ENCODE measurements at places on chromosomes 7 and 10.

DNA sequence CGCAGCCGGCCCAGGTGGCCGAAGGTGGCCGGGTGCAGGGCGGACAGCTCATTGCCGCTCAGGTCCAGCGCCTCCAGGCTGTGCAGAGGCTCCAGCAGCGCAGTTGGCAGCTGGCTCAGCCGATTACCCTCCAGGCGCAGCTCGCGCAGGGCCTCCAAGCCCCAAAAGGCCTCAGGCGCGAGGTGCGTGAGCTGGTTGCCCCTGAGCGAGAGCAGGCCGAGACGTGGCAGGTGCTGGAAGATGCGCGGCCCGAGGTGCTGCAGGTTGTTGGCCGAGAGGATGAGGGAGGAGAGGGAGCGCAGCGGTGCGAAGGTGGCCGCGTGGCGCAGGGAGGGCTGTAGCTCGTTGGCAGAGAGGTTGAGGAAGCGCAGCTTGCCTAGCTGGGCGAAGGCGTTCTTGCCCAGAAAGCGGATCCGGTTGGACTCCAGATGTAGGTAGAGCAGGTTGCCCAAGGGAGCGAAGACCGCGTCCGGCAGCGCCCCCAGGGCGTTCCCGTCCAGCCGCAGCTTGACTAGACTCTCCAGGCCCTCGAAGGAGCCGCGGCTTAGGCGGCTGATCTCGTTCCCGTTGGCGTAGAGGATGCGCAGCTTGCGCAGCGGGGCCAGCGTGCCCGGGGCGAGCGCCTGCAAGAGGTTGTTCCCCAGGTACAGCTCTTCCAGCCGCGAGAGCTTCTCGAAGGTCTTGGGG is 923 bp downstream of the TRIL start:
- peak; percentile 79 for DNase-seq

GRCh38 chr7:77330169-77330882 is 85.8 kb downstream of the GSAP start:
- DNase-seq: no peak

- DNase-seq: no peak
Measured at GRCh38 chr7:46660402-46660980, 739.4 kb upstream of the IGFBP3 start.

- peak; percentile 63 for DNase-seq
Measured at GRCh38 chr10:12974078-12974477, 27.4 kb downstream of the CCDC3 start.

DNA sequence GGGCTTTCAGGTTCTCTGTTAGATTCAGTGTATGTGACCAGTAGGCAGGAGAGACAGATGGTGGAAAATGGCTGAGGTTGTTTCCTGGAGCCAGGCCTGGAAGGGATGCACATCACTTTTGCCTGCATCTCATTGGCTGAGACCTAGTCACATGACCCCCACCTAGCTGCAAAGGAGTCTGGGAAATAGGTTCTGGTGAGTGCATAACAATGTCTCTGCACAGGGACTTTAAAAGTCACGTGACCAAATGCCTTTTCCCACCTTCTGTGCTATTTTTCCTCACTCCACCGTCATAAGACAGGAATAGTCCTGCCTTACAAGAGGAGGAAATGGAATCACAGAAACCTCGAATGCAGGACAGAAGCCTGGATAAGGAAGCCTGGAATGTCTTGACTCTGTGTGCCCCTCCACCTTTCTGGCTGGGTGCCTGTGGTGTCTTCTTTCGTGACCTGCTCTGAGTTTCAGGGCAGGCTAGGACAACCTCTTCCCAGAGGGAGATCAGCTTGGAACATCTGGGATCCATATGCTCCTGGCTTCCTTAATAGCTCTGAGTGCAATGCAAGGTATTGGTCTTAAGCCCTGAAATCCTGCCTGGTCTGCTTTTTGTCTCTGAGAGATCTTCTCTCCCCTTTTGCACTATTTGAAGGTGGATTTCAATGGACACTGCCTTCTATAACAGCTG is 139.9 kb upstream of the ZNF438 start:
- no peak for DNase-seq

DNA sequence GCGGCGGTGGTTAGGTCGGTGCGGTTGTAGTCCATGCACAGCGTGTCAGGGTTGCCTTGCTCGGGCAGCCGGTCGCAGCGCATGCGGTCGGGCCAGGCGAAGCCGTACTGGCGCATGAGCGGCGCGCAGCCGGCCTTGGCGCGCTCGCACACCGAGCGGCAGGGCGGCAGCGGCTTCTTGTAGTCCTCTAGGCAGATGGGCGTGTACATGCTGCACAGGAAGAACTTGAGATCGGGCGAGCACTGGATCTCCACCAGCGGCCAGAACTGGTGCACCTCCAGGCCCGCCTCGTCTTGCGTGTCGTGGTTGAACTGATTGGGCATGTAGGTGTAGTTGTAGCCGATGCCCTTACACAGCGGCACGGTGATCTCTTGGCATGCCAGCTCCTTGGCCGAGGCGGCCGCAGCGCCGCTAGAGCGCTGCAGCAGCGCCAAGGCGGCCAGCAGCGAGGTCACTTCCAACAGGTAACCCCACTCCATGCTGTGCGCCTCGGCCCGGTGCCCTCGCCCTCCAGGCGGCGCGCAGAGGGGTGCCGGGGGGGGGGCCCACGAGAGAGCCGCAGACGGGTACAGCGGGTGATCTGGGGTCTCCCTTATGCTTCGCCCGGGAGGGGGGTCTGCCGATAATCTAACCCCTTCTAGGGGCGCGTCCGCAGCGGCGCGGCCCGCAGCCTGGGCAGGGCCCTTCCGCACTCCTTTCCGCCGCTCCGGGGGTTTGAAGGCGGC is 983 bp downstream of the FZD8 start:
- DNase-seq: peak; percentile 83

- DNase-seq: peak; percentile 52
Measured at GRCh38 chr10:131844529-131845084, 56.2 kb upstream of the PPP2R2D start.

- DNase-seq: no peak
Measured at GRCh38 chr10:16521311-16522016, at the start of gene C1QL3. Gene C1QL3 (minus strand): TSS chr10:16521879. CDS start chr10:16521065, 814 bp downstream.

- DNase-seq: no peak
Measured at GRCh38 chr7:92612501-92612900, 22.3 kb upstream of the FAM133B start.

DNA sequence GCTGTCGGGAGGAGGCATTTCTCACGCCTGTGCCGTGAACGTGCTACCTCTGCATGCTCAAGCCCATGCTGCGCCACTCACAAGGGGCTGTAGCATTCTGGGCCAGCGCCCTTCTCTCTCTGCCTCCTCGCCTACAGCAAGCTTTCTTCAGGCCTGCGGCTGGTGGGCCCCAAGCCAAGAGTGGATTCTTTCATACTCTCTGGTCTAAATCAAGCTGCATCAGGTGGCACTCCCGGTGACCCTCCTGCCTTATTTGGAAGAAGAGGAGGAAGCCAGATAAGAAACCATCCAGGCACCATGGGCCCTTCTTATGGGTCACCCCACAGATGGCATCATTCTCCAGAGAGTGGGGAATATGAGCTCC is 86.7 kb upstream of the DUSP5 start:
- no peak for DNase-seq

GRCh38 chr10:125111118-125111727 is 49.1 kb downstream of the CTBP2 start:
- DNase-seq: no peak

DNA sequence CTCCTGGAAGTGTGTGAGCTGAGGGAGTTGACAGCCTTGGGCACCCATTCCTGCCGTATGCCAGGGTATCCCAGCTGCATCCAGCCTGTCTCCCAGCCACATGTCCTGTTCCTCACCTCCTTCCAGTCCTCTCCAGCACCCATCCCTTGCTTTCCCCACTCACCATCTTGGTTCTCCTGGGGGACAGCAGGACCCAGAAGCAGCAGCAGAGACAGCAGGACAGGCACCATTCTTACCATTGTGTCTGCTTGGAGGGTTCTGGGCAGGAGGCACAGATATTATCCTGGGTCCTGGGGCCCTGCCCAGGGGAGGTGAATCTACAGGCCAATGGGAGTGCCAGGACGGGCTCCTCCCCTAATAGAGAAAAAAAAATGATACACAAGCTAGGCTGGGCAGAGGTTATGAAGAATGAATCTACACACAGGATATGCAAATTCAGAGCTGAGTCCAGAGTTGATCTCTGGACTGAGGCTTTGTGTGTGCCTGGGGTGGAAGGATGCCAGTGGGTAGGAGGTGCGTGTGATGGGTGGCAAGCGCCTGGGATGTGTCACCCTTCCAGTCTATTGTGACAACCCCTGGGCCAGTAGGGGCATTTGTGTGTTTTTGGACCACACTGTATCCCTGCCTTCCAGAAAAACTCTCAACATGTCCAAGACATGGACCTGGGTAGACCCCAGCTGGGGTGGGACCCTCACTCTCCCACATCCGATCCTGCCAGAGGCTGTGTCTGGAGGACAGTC is at the start of gene AZGP1:
Gene AZGP1, minus strand, starts transcription at position 250 of the 740 bp plus-strand sequence. Its CDS starts 11 bp downstream, at position 239.
- no peak for DNase-seq

DNA sequence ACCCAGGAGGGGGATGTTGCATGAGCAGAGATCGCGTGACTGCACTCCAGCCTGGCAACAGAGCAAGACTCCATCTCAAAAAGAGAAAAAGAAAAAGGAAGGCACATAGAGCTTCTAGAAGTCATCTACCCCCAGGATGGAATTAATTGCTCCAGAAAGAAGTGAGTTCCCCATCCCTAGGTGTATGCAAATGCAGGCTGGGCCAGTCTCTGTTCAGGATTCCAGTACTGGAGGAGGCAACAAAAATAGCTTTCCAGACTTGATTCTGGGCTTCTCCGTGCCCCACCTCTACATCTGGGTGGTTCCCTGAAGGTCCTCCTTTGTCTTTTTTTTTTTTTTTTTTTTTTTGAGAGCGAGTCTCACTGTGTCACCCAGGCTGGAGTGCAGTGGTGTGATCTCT is 28.6 kb downstream of the CASTOR2 start:
- DNase-seq: no peak

DNA sequence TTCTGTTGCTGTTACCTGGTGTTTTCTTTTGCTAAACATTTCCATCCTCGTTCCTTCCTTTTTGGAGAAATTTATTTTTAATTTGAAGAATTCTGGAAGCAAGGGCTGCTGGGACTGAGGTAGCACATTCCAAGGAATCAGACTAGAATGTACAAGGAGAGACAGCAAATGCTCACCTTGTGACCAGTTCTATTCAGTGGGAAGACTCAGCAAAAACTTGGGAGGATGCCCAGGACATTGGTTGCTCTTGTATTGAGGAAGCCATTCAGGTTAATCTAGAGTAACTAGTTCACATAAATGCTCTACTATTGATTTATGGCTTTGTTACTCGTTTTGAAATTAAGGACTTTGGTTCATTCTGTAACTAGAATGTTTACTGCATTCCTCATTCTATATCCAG is 11.3 kb downstream of the PLCE1 start:
- DNase-seq: no peak

DNA sequence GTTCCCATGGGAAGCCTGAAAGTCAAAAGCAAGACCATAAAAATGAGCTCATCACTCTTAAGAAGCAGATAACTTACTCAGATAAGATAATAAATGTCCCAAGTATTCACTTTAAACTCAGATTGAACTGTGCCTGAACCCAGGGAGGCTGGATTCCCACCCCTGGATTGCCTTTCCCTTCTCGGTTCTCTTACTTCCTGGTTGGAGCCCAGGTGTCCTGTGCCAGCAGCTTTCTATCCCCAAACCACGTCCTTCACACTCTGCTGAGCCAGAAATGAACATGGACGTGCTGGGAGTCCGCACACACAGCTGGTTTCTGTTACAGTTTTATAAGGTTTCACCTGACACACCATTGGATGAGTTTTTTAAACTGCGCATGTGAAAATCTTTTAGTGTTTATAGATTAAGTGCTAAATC is 636.2 kb upstream of the IGFBP3 start:
- DNase-seq: no peak

- DNase-seq: peak; percentile 78
Measured at GRCh38 chr10:78802866-78803265, 265.9 kb upstream of the ZMIZ1 start.

DNA sequence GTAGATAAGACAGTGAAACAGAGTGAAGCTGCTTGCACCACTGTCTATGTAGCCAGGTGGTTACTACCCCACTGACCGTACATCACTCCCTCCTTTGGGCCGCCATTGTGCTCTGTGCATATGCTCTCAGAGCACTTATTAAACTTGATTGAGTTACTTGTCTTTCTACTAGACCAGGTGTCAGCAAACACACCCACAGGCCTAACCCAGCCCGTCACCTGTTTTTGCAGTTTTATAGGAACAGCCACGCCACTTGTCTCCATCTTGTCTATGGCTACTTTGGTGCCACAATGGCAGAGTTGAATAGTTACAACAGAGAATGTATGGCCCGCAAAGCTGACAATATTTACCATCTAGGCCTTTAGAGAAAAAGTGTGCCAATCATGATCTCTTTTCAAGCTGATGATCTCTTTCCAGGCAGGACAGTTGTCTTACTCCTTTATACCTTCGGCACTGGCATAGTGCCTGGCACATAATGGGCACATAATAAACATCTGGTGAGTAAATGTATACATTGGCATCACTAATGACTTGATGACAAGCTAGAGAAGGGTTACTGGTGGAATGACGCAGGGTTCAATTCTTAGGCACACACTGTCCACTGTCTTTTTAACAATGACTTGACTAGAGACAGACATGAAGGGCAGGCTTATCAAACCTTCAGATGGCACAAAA is 36.7 kb downstream of the SORBS1 start:
- no peak for DNase-seq

GRCh38 chr7:93862651-93863050 is 27.9 kb downstream of the TFPI2 start:
- DNase-seq: no peak

- no peak for DNase-seq
Measured at GRCh38 chr10:32239769-32240168, 107.2 kb downstream of the EPC1 start.

DNA sequence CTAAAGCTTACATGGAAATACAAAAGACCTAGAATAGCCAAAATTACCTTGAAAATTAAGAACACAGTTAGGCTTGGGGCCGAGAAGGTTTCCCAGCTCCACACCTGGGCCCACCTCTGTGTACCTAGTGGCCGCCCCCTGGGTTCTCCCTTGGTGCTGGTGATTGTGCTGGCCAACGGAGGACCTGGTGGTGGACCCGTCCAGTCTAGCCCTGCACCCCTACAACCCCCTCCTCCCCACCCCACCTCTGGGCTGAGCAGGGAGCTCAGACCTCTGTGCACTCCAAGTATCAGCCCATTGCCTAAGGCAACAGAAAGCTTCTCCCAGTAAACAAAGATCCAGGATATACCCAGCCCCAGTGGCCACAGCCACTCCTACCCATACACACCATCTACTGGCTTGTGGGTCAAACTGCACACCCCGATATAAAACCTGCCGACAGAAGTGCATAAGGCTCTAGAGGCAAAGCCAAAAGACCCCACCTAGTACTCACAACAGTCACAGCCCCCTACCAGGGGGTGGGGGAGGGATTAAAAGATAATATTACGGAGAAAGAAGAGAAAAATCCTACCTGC is 105.0 kb upstream of the DIP2C start:
- DNase-seq: no peak

- DNase-seq: no peak
Measured at GRCh38 chr10:107031931-107032699, 132.4 kb downstream of the SORCS1 start.

- DNase-seq: no peak
Measured at GRCh38 chr10:2980116-2980515, 87.2 kb upstream of the PFKP start.

GRCh38 chr10:27578316-27578715 is 74.2 kb downstream of the RAB18 start:
- no peak for DNase-seq

- no peak for DNase-seq
Measured at GRCh38 chr7:33862946-33863814, 42.2 kb upstream of the BMPER start.

GRCh38 chr7:151349507-151349853 is 7.9 kb downstream of the NUB1 start:
- DNase-seq: no peak

GRCh38 chr7:131548371-131548770 is 8.1 kb downstream of the PODXL start:
- DNase-seq: no peak

All from left forelimb (tissue), 1 donor.